Left lung (tissue), 14 donors: ENCODE measurements at places on chromosomes 16 and 17. TPM values are rescaled to one million over a fixed set of nuclear protein-coding genes. Genes with fewer than 3 reads are reported as not detected.

TAC4 gene
- total RNA-seq: not detected

SRCIN1 gene
- total RNA-seq: 2.8 TPM

NXPH3 gene
- total RNA-seq: 2.1 TPM

ABCC3 gene
- 120 TPM for total RNA-seq

ATP1B2 gene
- 2.4 TPM for total RNA-seq

CXCL16 gene
- total RNA-seq: 147 TPM

WNK4 gene
- total RNA-seq: not detected

EXOC3L1 gene
- total RNA-seq: 16.9 TPM

NUPR1 gene
- 141 TPM for total RNA-seq

SLFN13 gene
- total RNA-seq: 32.1 TPM

LPCAT2 gene
- 30.9 TPM for total RNA-seq

GINS2 gene
- 4.2 TPM for total RNA-seq

HSPB9 gene
- not detected for total RNA-seq

KCTD19 gene
- 0.73 TPM for total RNA-seq

KRT36 gene
- total RNA-seq: not detected

IRX5 gene
- 12.8 TPM for total RNA-seq

SLC52A1 gene
- total RNA-seq: 0.73 TPM

KRT222 gene
- total RNA-seq: 0.55 TPM

NMRAL1 gene
- 31.4 TPM for total RNA-seq

KIF19 gene
- total RNA-seq: 1.5 TPM

CRHR1 gene
- not detected for total RNA-seq

CBFA2T3 gene
- total RNA-seq: 8.9 TPM

SLFN14 gene
- 0.26 TPM for total RNA-seq

CD300C gene
- 6.6 TPM for total RNA-seq
